ENCODE measurements at places on chromosomes 2 and 18. TPM values are rescaled to one million over a fixed set of nuclear protein-coding genes. Genes with fewer than 3 reads are reported as not detected.

The OTOS gene
- total RNA-seq = not detected

The TMEM18 gene
- 49.6 TPM for total RNA-seq

The TMEM169 gene
- total RNA-seq = 0.74 TPM

The LCT gene
- not detected for total RNA-seq

The HJURP gene
- 87.0 TPM for total RNA-seq

All from Panc1 (cell line).